Mammary epithelial cell (primary cell): ENCODE measurements at places on chromosomes 3 and 15. TPM values are rescaled to one million over a fixed set of nuclear protein-coding genes. Genes with fewer than 3 reads are reported as not detected.
A peak's percentile ranks its signal among the peaks of the same experiment; 100 is the strongest.

GRCh38 chr3:37608061-37608702 is 253.5 kb upstream of the CTDSPL start:
- DNase-seq, result peak; percentile 60

SLC22A14 gene
- 0.10 TPM for polyA plus RNA-seq

GRCh38 chr3:196775938-196776337 is 36.3 kb downstream of the PAK2 start:
- no peak for DNase-seq

DNA sequence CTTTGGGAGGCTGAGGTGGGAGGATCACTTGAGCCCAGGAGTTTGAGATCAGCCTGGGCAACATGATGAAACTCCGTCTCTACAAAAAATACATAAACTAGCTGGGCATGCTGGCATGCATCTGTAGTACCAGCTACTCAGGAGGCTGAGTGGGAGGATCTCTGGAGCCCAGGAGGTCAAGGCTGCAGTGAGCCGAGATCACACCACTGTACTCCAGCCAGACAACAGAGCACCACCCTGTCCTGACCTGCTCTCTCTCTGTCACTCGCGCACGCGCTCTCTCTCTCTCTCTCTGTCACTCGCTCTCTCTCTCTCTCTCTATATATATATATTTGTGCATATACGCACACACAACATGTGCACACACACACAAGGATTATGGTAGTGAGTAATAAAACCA is 61.8 kb downstream of the IL16 start:
- no peak for DNase-seq

GOLGA8S gene
- not detected for polyA plus RNA-seq

- DNase-seq, result peak; percentile 99
Measured at GRCh38 chr3:24591661-24592555, 97.3 kb upstream of the THRB start.

GRCh38 chr3:8239718-8240695 is 261.6 kb upstream of the LMCD1 start:
- peak; percentile 13 for DNase-seq

GRCh38 chr3:111473550-111473949 is 68.4 kb upstream of the CD96 start:
- DNase-seq, result no peak

GRCh38 chr3:52015438-52016228 is 19.9 kb upstream of the RPL29 start:
- no peak for DNase-seq

DNA sequence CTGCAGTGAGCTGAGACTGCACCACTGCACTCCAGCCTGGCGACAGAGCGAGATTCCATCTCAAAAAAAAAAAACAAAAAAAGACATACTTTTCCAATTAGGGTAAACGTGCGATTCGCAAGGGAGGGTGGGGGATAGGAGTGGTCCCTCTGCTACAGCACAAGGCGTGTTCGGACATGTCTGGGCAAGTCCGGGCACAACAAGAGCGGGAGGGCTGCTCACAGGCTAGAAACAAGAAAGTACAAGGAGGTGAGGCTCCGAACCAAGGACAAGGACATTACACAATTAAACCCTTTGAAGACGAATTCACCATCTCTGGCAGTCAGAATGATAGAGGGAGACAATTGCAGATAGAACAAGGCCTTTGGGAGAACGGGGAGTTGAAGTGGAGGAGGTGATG is 32.2 kb upstream of the BCL2A1 start:
- peak; percentile 14 for DNase-seq

DNA sequence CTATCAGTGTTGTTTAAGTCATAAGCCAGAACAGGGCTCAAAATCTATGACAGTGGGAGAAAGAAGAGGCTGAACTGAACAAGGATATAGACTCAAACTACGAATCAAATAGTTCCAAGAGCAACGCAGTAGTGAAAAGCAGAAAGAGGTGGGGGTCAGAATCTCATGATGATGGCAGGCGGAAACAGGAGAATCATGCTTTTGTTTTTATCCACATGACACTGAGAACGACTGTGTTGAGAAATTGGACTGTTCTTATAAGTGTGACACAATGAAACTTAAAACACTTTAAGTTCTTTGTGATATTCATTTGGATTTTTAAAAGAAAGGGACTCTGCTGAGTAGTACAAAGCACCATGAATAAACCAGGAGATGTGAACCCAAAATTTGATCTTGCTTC is 309.4 kb downstream of the ULK4 start:
- no peak for DNase-seq

TM4SF1 gene
- polyA plus RNA-seq, result 285 TPM

NOX5 gene
- polyA plus RNA-seq, result 2.6 TPM
